ENCODE measurements at places on chromosomes 1 and 21. TPM values are rescaled to one million over a fixed set of nuclear protein-coding genes. Genes with fewer than 3 reads are reported as not detected.

DNA sequence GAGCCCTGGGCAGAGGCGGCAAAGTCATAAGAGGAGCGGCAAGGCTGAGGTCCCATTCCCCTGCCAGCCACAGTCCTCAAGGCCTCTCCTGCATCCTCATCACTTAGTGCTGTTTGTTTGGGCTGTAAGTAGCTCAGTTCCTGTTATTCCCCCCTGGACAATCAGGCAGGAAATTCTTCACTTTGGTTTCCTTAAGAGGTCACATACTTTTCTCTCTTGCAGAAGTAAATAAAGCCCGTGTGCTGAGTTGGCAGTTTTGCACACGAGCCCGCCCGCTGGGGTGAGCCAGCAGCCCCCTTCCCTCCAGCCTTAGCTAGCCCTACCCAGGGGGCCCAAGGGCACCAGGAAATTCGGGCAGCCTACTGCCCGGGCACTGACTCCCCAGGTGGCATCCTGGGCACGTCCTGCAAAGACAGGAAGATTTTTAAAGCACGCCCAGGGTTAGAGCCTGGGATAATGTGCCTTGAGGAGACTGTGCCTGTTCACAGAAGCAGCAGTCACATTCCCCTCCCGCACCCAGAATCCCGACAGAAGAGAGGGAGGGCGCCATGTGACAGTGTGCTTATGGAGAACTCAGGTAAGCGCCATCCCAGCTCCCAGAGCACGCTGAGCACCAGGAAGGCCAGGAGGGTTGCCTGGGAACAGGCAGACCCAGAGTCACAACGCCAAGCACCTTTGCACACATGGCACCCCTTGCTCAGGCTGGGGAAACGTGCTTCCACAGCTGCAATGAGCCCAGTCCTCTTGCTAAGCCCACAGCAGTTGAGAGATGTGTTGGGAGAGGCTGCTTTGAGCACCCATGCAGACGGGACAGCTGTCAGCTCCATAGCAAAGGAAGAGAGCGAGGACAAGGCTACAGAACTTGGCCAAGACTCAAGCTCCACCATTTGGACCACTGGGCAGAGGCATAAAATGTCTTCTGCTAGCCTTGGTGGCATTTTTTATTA, 144.5 kb upstream of the TMEM51 start:
- DNase-seq, result no peak

- no peak for DNase-seq
These were observed 14.3 kb downstream of the KCNT2 start for GRCh38 chr1:196593955-196594354.

DNA sequence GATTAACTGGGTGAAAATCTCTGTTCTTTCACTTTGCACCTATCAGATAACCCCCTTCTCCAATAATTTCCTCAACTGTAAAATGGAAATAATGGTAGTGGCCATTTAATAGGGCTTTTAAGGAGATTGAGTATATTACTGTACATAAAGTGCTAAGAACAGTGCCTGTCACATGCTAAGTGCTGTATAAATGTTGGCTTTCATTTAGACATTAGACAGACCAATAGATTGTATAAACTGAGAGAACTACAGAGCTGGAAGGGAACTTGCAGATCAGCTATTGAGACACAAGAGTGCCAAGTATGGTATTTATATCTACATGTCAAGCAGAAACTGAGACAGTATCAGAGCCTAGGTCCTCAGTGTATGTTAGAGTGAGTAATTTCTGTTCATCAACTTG, 934.7 kb downstream of the PLA2G4A start:
- no peak for DNase-seq

GRCh38 chr1:2580691-2581090, 5.9 kb upstream of the PRXL2B start:
- no peak for DNase-seq

The THEM5 gene
- not detected for total RNA-seq
